Activated CD8-positive, alpha-beta memory T cell treated with anti-CD3 and anti-CD28 coated beads for 1 hour (primary cell): ENCODE measurements at places on chromosomes 4 and X.

DNA sequence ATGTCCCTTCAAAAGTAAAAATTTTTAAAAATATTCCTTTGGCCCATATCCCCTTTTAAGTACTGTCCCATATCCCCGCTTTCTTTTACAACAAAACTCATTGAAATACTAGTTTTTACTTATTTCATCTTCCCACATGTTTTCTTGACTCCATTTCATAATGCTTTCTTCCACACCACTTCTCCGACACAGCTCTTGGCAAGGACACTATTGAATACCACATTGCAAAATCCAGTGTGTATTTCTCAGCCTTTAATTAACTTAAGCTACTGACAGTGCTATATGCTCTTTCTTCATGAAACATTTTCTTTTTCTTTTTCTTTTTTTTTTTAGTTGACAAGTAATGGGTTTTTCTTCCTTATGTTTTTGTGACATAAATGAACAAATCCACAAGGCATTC lies 28.8 kb downstream of the PRDM8 start:
- DNase-seq: no peak

DNA sequence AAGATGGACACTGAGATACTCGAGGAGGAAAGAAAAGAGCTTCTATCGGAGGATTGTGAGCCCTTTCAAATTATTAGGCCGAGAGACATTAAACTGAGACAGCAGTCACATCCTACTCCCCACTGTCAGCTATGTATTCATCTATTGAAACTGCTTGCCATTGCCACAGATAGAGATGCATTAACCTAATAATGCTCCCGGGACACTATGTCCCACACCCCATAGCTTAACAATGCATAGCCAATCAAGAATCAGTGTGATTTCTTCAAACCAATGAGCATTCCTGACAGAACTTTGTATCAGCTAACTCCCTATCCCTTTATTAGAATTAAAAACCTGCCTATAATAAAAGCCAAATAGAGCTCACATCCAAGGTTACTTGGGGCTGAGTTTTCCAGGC lies 118.1 kb upstream of the NEIL3 start:
- DNase-seq: no peak

DNA sequence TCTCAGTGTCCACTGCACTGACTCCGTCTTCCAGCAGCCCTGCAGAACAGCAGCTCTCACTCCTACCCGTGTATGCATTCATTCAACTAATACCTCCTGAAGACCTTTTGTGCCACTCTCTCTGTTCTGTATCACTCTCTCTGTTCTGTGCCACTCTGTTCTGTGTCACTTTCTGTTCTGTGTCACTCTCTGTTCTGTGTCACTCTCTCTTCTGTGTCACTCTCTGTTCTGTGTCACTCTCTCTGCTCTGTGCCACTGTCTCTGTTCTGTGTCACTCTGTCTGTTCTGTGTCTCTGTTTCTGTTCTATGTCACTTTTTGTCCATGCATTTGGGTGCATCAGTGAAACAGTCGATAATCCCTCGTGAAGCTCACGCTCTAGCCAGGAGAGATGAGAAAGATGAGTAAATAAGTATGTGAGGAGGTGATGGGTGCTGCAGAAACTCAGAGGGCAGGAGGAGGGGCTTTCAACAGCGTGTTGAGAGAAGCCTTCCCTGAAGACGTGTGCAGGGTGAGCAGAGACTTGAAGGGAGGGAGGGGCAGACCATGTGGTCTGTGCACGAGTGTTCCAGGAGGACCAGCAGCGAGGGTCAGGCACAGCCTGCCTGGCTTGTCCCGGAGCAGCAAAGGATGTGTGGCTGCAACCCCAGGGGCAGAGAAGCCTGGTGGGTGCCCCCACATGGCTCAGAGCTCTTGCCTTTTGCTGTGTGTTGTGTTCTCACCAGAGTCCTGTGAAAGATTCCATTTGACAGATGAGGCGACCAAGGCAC lies 8.9 kb downstream of the PIGG start:
- no peak for DNase-seq

- DNase-seq: no peak
Measured at GRCh38 chrX:120514236-120514635, 45.1 kb upstream of the LAMP2 start.

DNA sequence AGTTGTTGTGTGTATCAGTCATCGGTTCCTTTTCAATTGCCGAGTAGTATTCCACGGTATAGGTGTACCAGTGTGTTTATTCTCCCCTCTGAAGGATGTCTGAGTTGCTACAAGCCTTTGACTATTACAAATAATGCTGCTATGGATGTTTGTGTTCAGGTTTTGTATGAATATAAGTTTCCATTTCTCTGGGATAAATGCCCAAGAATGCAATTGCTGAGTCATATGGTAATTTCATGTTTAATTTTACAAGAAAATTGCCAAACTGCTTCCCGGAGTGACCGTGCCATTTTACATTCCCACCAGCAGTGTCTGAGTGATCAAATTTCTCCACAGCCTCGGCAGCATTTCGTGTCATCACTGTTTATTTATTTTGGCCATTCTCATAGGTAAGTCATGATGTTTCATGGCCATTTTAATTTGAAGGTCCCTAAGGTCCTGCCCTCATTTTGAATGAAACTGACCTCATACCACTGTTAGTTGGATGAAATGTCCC lies 73.9 kb downstream of the IRF2 start:
- no peak for DNase-seq

- no peak for DNase-seq
Measured at GRCh38 chrX:45240301-45240700, 39.6 kb upstream of the DIPK2B start.

GRCh38 chr4:129708784-129709183 lies 612.8 kb downstream of the C4orf33 start:
- no peak for DNase-seq
